EH (cell line): ENCODE measurements at places on chromosomes 5 and 9.
A peak's percentile ranks its signal among the peaks of the same experiment; 100 is the strongest.

DNA sequence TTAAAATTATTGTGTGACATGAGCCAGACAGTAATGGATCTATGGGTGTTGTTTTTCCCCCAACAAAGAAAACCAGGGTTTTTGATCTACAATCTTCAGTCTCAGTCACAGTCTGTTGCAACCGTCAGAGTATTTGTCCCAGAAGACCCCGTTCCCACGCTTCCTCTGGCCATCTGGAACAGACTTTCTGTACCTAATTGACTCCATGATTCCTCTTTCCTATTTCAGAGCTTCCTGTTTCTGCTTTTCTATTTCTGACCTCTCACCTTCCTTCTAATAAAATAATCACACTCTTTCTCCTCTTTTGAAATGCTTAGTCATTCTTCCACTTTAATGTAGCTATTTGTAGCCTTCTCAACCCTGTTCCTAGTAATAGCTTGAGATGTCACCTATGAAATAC, 1044.8 kb downstream of the DTWD2 start:
- DNase-seq = peak; percentile 61

GRCh38 chr5:68873198-68873597, 220.6 kb upstream of the SLC30A5 start:
- no peak for DNase-seq

- DNase-seq = no peak
Measured at GRCh38 chr9:1434052-1434767, 384.1 kb downstream of the DMRT2 start.

GRCh38 chr5:147361441-147362175, 126.8 kb downstream of the STK32A start:
- DNase-seq = no peak

- DNase-seq = peak; percentile 42
Measured at GRCh38 chr9:88645879-88646199, 110.9 kb downstream of the NXNL2 start.

GRCh38 chr5:146799231-146799630, 79.3 kb downstream of the PPP2R2B start:
- DNase-seq = no peak

DNA sequence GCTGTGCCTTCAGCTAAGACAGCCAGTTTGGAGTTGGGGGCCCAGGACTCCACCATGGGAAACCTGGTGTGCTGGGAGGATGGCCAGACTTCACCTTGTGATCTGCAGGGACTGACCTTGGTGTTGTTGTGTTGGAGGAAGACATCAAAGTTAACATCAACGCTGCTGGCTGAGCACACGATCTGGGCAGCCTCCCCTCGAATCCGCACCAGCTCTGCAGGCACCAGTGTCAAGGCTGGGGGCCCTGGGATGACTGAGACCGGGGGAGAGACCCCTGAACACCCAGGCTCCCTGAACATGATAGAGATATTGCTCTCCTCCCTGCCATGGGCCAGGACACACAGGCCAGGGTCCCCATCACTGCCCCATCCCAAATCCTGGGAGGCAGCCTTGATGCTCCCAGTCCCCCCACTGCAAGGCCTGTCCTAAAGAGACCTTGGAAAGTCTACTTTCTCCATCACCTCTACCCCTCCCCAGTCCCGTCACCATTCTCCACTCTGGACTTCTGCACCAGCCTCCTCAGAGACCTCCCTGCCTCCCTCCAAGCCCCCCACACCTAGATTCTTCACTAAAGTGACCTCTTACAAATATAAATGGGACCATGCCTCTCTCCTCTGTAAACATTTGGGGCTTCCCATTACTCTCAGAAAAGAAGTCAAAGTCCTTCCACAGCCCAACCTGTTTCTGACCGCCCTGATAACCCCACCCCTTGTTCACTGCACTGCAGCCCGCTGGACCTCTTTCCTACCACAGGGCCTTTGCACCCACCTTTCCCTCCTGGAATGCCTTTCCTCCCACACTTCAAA, 8.2 kb downstream of the CSF1R start:
- DNase-seq = no peak

GRCh38 chr5:126096442-126097006, 326.7 kb upstream of the GRAMD2B start:
- DNase-seq = no peak

DNA sequence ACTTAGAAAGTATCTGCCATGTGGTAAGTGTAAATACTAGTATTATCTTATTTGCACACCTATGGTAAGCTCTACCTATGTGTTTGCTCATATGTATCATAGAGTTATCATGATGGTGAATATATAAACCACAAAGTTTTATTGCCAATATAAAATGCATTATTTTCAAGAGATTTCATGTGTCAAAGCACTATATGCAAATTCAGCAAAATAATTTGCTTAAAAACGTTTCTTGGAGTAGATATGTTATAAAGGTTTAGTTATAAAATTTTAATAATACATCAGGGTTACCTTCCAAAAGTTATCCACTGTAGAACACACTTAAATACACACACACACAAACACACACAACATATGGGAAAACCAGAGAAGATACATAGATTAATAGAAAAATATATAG, 1431.7 kb upstream of the C9orf72 start:
- no peak for DNase-seq

GRCh38 chr9:134807716-134808446, 72.7 kb upstream of the FCN2 start:
- peak; percentile 92 for DNase-seq

- peak; percentile 16 for DNase-seq
Measured at GRCh38 chr5:107248066-107248695, 422.6 kb downstream of the EFNA5 start.

- no peak for DNase-seq
Measured at GRCh38 chr5:109215040-109215439, 194.7 kb downstream of the PJA2 start.

DNA sequence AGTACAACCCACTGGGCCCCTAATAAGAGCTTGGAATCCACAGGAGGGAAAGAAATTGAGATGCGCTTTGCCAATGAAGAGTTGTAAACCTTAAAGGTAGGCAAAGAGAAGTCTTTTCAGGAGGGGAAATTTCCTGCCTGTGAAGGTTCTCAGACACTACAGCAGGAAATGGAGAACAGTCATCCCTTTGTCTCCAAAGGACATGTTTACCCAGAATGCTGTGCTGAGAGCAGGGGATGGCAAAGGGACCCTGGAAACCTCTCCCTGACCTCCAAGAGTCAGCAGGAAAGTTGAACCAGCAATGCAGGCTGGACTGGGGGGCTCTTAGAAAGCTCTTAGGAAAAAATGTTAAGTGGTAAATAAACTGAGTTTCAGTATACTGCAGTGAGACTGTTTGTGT, 103.2 kb downstream of the AK8 start:
- no peak for DNase-seq

DNA sequence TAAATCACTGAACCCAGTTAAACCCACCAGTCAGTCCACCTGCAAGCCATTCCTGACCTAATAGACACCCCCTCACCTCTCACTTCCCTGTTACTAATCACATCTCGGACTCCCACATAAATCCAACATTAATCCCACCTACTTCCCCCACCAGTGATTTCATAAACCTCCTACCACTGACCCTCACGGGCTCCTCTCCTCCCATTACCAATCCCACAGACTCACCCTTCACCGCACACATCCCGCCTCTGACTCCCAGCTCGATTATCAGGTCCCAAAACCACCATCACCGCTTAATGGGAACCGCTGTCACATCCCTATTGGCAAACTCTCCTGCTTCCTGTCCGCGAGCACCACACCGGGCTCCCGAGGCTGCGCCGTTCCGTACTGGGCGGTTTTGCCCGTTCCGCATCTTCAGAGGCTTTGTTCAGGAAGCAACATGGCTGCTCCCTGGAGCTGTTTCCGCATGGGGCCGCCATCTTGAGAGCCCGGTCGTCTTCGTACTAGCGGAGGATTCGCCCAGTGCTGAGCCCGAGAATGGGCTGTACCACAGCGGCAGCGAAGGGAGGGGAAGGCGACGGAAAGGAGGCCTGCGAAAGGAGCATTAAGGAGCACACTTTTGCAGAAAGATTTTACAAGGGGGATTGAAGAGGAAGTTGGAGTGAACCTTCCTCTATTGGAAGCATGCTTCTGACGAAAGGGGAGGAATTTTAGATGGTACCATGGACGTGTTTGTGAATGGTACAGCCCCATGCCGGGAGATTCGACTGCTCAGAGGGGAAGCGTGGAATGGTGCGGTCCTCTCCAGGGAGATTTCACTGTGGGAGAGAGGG, at the start of gene ZNF300:
Gene ZNF300, minus strand, starts transcription at position 502 of the 833 bp plus-strand sequence. CDS start 1,825 bp downstream, outside the sequence.
- peak; percentile 95 for DNase-seq

GRCh38 chr5:111389390-111390082, 122.8 kb downstream of the STARD4 start:
- DNase-seq = peak; percentile 83

DNA sequence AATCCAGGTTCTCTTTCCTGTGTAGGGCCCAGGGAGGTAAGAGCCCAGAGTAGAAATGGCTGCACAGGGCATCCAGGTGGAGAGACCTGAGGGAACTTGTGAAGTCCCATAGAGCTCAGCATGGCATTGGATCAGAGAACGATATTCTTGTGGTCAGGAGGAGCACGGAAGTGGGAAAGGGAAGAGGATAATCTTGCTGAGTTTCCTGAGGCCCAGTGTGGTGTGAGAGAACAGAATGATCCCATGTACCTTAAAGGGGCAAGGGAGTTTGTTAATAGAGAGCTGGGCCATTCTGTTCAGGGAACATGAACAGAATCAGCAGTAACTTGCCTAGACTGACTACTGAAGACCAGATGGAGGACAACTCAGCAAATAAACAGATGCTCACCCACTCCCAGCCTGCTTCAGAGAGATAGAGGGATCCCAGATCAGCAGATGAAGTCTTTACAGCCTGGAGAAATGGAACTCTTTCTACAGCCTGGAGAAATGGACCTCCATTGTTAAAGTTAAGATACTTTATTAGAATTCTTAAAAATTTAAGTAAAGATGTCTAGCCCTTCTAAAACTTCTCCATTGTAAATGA, 119.7 kb upstream of the ELL2 start:
- DNase-seq = no peak

GRCh38 chr5:82396871-82397514, 118.8 kb upstream of the RPS23 start:
- peak; percentile 100 for DNase-seq

DNA sequence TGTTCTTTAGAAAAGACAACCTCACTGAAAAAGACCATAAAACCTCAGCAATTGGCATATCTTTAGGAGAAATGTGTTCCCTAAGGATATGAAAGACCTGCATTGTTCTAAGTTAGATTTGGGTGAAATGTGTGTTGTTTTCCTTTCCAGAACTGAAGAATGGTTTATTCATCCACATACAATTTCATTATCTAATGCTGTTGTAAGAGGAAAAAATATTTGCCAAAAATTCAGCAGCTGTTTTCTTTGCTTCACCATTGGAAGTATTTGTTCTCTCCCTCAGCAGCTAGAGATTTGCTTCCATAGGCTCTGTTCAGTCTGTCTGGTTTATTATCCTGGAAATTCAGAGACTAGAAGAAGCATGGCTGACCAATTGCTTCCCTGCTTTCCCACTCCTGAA, 150.9 kb downstream of the ISOC1 start:
- DNase-seq = no peak

- DNase-seq = peak; percentile 20
Measured at GRCh38 chr9:6873857-6874256, 116.1 kb downstream of the KDM4C start.

GRCh38 chr5:66788556-66788955, 192.4 kb downstream of the MAST4 start:
- DNase-seq = no peak

DNA sequence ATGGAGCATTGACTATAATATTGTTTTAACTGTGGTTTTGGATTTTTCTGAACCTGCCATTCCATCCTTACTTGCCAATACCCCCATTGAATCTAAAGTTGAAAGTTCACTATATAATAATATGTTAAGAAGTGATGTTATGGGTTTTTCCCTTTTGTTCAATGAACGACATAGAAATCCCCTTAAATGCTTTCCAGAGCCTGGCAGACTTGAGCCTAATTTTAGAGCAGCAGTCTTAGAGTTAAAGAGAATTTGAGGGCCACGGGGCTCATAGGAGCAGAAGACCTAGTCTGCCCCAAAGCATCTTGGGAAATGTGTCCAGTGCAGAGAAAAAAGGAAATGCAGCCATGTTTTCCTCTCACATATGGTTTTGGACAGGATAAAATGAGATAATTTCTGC, 146.1 kb upstream of the SLC44A1 start:
- no peak for DNase-seq

DNA sequence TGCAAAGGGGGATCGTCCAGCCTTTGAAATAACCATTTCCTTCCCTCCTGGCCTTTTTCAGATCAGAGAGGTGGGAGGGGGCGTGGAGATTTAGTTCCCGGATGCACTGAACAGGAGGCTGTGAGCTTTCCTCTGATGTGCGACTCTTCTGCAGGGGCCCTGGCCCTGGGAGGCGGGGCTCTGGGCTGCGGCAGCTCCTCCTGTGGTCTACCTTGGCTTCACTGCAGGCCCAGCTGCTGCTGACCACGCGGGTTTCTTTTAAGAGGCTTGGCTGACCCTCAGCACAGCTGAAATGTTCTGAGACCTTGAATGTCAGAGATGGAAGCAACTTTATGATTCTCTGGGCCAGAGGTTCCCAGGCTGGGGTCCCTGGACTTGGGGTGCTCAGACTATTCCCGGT, 27.0 kb upstream of the COL15A1 start:
- no peak for DNase-seq

DNA sequence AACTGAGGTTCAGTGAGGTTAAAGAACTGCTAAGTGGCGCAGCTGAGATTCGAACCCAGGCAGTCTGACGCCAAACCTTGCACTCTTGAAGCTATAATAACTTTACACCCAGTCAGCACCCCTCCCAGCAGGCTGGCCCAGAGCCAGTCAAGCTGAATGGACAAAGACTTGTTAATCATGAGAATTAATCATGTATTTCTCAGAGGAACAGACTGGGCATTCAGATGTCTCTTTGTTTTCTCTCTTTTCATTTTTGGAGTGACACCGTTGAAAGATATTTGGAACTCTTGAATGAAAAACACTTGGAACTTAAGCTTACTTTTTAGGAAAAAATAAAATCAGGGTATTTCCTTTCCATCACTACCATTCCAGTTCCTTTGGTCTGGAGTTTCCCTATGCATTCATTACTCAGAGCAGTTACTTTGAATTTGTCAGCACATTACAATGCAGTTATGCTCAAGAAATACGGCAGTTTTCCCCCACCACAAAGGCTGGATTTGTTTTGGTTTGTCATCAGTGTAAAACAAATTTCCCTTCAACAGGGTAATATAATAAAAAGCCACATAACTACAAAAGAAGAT, 22.6 kb upstream of the MAMDC2 start:
- peak; percentile 93 for DNase-seq

- DNase-seq = no peak
Measured at GRCh38 chr9:97502984-97503861, 1.8 kb downstream of the TMOD1 start.

DNA sequence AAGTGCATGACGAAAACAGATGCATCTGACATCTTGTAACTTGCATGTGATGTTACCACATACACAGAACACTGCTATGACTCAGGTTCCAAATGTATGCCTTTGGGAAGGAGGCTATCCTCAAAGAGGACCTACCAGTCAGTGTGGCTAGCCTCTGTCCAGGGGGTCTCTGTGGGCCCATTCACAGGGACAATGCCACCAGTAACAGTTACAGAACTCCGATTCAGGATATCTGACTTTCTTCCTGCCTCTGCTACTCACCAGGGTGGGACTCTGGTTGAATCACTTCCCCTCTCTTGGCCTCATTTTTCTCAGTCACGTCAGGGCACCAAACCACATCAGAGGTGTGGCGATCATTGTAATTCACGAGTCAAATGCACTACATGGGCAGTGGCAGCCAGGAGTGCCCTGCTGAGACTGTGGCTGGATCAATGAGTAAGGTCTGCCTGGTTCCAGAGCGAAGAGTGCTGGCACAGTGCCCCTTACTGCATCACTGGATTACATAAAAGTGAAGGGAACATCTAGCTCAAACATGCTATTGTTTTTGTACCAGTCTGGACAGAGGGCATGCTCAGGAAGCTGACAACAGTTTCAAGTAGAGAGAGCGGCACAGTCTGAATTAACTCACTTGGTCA, 13.2 kb downstream of the ATOX1 start:
- DNase-seq = peak; percentile 85
